Type B pancreatic cell (in vitro differentiated cells): ENCODE measurements at places on chromosomes 5 and 9.

GRCh38 chr5:41695920-41696582, 174.2 kb downstream of the OXCT1 start:
- no peak for DNase-seq

- no peak for DNase-seq
These were observed 5.1 kb downstream of the MYMK start for GRCh38 chr9:133519693-133520092.

- no peak for DNase-seq
These were observed 217.5 kb upstream of the SGCD start for GRCh38 chr5:156109317-156110023.

DNA sequence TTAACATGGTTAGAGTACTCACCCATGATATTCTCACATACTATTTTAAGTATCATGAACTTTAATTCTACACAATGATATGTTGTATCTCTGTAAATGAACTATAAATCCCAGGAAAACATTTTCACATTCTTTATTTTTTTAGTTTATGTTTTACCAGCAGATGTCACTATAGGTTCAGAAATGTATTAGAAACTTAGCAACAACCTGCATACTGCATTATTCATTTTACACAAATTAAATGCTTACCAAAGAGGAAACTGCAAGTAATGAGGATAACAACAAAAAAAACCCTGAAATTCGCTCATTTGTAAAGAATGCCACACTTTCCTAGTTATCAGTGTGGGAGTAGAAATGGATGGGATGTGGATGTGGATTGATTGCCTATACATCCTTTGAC, 217.5 kb upstream of the OTULINL start:
- no peak for DNase-seq

DNA sequence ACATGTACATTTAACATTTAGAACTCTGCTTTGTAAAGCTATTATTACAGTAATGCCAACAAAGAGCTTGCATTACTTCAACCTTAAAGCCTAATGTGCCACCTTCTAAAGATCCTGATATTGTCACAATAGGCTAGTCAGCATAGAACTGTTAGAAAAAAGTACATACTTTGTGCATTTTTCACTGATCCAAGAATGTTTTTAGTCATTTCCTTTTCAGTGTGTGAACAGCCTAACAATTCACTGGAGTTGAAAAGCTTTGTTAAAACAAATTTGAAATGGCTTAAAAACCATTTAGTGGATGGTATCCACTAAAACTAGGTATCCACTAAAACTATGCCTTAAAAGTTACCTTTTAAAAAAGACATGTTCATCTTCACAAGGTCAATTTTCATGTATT, 4.5 kb downstream of the RPS6 start:
- no peak for DNase-seq
